ENCODE measurements at places on chromosomes 3 and 15. TPM values are rescaled to one million over a fixed set of nuclear protein-coding genes. Genes with fewer than 3 reads are reported as not detected.

- no peak for DNase-seq
These were observed 24.7 kb downstream of the GXYLT2 start for GRCh38 chr3:72912532-72912931.

The NANOGP8 gene
- not detected for polyA plus RNA-seq

DNA sequence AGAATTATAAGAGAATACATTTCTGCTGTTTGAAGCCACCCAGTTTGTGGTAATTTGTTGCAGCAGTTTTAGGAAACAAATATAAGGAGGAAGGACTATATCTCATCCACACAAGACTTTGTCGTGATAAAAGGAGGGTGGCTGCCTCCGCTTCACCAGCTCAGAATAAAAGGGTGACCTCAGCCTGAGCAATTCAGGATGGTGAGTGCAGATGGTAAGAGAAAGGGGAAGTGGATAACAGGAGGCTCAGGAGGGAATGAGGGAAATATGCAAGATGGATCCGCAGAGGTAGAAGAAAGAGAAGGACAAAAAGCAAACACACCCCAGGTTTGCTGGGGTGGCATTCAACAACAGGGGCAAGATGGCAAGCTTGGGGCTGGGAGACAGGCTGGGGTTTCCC, 108.1 kb upstream of the TNFAIP8L3 start:
- DNase-seq: no peak

DNA sequence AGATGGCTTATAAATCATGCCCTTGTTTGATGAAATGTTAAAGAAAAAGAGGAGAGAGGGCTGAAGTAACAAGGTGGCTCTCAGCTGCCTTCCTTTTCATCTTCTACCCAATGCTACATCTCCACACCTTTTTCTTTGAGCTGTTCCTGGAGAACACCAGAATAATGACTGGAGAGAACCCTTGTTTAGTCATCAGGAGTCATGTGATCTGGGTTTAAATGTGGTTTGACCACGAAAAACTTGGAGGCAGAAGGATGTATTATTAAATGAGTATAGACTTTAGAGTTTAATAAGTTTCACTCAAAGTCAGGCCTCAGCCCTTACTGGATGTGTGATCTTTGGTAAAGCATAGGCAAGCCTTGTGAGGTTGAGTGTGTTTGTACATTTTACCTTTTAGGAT, 230.3 kb upstream of the TBL1XR1 start:
- no peak for DNase-seq

The CYP1A2 gene
- polyA plus RNA-seq: 0.23 TPM

Data from renal cortex interstitium (tissue), 15 donors.